ENCODE measurements at places on chromosomes 4 and X.

DNA sequence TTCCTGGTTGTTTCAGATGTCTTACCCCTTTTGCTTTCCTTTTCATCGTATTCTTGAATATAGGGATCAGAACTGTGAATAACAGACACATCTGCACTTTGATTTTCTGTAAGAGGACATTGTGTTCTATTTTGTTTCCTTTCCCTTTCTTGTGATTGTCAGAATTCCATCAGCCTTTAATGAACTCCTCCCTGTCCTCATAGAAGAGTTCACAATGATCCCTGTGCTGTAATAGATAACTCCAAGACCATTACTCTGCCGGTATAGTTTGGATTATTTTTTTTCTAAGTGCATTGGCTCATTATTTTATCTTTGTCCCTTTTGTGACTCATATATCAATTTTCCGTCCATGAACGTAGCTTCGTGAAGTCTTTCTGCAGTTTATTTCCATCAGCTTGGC is 59.7 kb upstream of the PRDM8 start:
- no peak for DNase-seq

GRCh38 chr4:119626420-119626819 is 2.2 kb downstream of the PDE5A start:
- DNase-seq = no peak

DNA sequence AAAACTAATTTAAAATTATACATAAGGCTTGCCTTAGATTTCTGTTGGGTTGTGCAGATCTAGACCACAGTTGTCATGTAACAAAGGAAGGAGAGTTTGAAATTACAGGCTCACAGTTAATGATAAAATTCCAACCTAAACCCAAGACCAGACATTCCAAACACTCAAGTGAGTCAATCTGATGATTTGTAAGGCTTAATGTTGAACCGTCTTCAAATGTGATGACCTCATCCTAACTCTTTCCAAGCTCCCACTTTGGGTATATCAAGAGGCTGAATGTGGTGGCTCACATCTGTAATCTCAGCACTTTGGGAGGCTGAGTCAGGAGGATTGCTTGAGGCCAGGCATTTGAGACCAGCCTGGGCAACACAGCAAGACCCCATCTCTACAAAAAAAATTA is 149.2 kb downstream of the TBL1X start:
- no peak for DNase-seq

- DNase-seq = no peak
Measured at GRCh38 chrX:12325171-12325570, 186.9 kb downstream of the FRMPD4 start.

- DNase-seq = no peak
Measured at GRCh38 chrX:135531813-135532212, 11.4 kb downstream of the INTS6L start.

- no peak for DNase-seq
Measured at GRCh38 chrX:134161162-134161561, 75.8 kb upstream of the CCDC160 start.

DNA sequence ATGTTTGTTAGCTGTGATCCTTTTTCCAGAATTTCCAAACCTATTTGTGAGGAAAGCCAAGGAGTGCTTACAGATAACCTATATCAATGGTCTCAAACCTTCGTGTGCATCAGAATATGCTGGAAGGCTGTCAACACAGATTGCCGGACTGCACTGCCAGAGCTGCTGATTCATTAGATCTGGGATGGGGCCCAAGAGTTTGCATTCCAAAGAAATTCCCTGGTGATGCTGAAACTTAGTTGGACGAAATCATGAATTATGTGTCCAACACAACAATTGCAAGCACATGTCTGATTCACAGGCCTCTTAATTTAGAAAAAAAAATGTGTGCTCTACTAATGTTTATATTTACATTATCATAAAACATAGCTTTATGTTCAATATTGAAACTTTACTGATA is 544.0 kb upstream of the AMOT start:
- no peak for DNase-seq

- no peak for DNase-seq
Measured at GRCh38 chrX:4268676-4269075, 555.2 kb upstream of the PRKX start.

DNA sequence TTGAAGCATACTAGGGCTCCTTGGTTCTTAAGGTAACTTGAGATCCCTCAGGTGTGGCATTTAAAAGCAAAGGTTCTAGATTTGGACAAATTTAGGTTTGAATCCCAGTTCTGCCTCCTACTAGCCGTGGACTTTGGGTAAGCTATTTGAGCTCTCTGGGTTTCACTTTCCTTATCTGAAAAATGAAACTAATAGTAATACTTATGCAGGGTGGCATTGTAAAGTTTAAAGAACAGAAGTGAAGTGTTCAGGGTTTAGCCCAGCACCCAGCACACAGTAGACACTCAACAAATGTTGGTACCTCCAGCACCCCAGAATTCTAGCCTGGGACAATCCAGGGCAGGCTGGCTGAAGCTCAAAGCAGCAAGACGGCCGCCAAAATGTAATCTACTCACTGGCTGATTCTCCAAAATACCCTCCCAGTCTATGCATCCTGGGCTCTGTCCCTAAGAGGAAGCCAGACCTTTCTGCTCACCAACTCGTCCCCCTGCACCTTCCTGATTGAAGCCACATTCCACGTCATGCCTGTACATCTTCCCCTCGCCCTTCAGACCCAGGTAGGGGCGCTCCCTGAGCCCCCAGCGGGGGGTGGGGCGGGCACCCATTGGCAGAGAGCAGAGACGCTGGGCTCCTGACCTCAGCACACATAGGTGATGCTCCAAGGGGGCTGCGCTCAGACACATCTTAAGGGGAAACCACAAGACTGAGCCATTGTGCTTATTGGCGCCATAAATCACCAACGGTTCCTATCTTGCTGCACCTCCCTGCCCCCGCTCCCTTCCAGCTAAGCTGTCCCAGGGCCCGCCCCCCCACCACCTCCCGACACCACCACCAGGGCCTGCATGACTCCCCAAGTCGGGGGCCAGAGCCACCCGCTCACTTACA is 160.6 kb downstream of the BCOR start:
- DNase-seq = peak; percentile 43

- DNase-seq = peak; percentile 12
Measured at GRCh38 chrX:34638116-34638515, 19.0 kb downstream of the TMEM47 start.

DNA sequence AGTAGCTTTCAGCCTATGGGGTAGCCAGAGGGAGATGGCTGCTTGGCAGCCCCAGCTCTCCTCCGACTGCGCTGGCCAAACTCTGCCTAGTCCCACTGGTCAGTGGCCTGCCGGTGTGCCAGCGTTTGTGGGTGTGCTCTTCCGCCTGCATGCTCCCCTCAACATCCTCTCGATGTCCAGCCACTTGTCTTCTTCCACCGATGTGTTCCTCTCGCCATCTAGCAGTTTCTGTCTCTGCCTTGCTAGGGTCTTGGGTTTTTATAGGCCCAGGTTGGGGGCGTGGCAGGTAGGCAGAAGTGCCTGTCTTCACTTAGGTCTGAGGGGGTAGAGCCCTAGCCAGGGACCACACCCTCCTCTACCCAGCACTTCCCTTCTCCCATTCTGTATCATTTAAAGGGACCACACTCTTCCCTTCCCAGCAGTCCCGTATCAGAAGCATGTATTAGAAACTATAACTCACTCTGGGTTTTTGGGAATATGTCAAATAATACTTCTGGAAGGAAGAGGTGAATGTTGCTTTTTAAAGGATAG is 124.4 kb downstream of the KDM6A start:
- DNase-seq = peak; percentile 21

GRCh38 chr4:90536408-90536807 is 409.2 kb downstream of the CCSER1 start:
- DNase-seq = no peak

- DNase-seq = no peak
Measured at GRCh38 chr4:89161841-89162240, 50.5 kb downstream of the TIGD2 start.

GRCh38 chrX:32185160-32185559 is 1026.2 kb downstream of the DMD start:
- DNase-seq = no peak

GRCh38 chr4:109495514-109495913 is 61.9 kb downstream of the SEC24B start:
- DNase-seq = no peak

DNA sequence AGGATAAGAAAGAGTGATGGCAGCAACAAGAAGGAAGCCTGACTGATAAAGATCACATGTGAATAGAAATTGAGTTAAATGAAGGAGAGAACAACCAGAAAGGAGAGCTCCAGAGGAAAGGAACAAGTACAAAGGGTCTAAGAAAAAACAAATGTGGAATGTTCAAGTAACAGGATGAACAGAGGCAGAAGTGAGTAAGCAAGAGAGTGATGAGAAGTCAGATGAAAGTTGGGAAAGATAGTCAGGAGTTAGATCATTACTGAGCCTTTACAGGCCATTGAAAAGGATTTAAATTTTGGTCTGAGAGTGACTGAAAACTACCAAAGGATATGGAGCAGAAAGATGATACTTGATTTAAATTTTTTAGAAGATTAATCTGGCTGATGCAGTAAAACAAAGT is 38.1 kb downstream of the NFXL1 start:
- peak; percentile 19 for DNase-seq

- DNase-seq = peak; percentile 9
Measured at GRCh38 chr4:103032574-103032973, 13.1 kb upstream of the SLC9B1 start.
